ENCODE measurements at places on chromosomes 5 and 9. TPM values are rescaled to one million over a fixed set of nuclear protein-coding genes. Genes with fewer than 3 reads are reported as not detected.

DNA sequence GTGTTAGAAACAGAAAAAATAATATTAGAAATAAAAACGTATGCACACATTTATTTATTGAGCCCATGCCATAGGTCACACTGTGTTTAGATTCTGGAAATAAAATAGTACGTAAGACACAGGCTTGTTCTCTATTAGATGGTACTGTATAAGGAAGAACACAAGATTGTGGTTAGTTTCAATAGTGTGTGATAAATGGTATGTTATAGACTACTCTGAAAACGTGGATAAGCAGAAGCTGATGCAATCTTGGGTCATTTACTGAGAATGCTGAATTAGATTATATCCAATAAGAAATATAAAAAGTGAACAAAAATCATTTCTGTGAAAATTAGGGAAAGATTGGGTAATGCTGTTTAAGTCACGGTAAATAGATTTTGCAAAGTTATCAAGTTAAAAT is 1456.4 kb upstream of the ACO1 start:
- no peak for DNase-seq

GRCh38 chr5:158203261-158203660 is 344.3 kb upstream of the CLINT1 start:
- DNase-seq: no peak

DNA sequence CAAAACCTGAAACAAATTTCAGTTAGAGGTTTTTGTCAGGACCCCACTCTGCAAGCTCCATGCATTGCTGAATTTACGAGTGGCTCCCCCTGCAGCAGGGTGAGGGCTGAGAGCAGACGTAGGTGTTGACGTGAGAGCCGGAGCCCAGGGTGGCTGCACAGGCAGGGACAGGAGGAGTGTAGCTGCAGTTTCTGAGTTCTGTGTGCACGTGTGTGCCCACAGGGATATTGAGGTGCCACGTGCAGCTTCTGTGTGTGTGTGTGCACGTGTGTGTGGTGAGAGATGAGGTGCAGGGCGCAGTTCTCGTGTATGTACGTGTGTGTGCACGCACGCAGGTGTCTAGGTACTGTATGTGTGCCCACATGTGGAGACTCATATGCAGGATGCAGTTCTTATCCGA is 14.6 kb downstream of the PLEKHG4B start:
- DNase-seq: no peak

The ADAMTSL1 gene
- total RNA-seq: 1.2 TPM

The CDH9 gene
- not detected for total RNA-seq

The PRKACG gene
- not detected for total RNA-seq

DNA sequence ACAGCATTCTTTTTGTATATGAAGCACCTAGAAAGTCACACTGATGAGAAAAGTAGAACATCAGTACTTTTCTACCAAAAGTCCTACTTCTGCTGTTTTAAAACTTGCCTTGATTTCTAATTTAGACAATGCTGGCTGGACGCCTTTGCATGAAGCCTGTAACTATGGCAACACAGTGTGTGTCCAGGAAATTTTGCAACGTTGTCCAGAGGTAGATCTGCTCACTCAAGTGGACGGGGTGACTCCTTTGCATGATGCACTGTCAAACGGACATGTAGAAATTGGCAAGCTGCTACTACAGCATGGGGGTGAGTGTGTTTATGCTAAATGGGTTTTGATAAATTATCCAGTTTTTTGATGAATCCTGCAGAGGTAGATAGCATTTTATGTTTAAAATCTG is 73.5 kb downstream of the SLF1 start:
- DNase-seq: no peak

The PRELID1 gene
- 184 TPM for total RNA-seq

The ADRB2 gene
- total RNA-seq: 11.3 TPM

The LCN1 gene
- not detected for total RNA-seq

The ADAMTS2 gene
- 1.3 TPM for total RNA-seq

DNA sequence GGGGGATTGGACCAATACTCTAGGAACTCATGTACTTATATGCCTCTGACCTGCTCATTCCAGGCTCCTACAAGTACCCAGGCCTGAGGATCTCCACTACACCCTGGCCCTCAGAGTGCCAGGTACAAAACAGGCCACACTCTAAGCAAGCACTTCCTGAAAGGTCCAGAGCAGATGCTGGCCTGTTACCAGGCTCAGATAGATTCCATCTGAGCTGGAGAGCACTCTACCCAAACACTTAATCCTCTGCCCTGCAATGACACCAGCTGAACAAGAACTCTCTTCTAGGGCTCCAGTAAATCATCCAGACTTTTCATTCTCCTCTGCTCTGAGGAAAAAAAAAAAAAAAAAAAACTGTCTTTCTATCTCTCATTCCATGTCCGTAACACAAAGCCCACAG is 2.9 kb downstream of the P4HA2 start:
- no peak for DNase-seq

The POU5F2 gene
- total RNA-seq: 3.2 TPM

The TLX3 gene
- not detected for total RNA-seq

DNA sequence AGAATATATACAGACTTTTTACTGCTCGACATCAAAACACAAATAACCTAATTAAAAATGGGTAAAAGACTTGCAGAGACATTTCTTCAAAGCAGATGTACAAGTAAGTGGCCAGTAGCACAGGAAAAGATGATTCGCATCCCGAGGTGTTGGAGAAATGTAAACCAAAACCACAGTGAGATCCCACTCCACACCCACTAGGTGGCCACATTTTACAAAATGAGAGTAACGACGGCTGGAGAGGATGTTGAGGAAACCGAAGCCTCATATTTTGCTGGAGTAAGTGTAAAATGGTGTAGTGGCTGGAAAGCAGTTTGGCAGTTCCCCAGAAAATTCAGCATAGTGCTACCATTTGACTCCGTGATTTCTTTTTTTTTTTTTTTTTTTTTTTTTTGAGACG is 21.3 kb upstream of the GBGT1 start:
- DNase-seq: no peak

DNA sequence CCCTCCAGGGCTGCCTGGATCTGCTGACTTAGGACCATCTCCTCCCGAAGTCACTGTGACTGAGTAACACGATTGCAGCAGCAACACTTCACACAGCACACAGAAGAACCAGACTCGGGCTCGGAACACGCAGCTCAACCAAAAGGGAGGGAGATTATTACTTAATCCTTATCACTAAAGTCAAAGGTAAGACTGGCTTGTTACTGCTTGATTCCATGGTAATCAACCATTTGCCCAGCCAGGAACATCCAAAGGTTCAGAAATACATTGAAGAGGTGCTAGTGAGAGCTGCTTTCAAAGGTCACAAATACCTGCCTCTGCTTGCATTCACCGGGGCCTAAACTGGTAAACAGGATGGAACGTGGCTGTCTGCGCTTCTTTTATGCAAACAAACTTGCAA is 7.7 kb downstream of the FBP1 start:
- no peak for DNase-seq

DNA sequence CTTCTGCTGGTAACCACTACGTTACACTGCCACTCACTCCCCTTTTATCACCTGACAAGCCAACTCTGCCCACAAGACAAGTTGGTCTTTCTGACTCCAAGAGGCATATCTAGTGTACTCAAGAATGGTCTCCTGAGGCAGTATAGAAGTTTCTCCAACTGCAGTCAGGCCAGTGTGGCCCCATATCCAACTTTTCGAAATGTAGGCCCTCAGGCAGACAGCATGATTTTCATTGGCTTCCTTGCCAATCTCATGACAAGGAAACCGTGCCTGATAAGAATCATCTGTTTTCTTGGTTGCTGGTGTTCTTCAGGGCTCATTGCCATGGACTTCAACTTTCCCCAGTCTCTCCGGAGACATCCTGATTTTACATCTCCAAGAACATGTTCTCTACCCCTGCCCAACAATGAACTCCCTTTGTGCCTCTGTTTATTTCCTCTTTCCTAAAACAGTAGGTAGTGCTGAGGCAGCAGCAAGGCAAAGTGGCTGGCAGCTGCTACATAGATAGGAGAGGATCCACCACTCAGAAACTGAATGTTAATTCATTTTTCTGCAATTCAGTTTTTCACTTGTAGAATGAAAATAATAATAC is 62.6 kb upstream of the SEMA6A start:
- no peak for DNase-seq

DNA sequence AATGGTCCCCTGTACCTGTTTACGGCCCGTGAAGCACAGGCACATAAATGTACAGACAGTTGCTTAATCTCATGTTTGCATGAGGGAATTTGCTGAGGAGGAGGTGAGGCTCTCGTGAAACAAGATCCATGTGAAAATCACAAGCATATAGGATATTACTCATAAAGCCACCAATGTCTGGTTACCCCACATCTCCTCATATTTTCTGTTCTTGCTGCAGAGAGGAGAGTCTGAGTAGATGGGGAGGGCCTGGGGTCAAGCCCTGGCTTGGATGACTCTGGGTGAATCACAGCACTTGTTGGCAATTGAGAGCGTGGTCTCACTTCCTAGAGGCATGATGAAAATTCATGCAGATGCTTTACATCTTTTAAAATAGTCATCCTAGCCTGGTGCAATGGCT is 975 bp downstream of the AGXT2 start:
- DNase-seq: no peak

The CEP78 gene
- 8.6 TPM for total RNA-seq

DNA sequence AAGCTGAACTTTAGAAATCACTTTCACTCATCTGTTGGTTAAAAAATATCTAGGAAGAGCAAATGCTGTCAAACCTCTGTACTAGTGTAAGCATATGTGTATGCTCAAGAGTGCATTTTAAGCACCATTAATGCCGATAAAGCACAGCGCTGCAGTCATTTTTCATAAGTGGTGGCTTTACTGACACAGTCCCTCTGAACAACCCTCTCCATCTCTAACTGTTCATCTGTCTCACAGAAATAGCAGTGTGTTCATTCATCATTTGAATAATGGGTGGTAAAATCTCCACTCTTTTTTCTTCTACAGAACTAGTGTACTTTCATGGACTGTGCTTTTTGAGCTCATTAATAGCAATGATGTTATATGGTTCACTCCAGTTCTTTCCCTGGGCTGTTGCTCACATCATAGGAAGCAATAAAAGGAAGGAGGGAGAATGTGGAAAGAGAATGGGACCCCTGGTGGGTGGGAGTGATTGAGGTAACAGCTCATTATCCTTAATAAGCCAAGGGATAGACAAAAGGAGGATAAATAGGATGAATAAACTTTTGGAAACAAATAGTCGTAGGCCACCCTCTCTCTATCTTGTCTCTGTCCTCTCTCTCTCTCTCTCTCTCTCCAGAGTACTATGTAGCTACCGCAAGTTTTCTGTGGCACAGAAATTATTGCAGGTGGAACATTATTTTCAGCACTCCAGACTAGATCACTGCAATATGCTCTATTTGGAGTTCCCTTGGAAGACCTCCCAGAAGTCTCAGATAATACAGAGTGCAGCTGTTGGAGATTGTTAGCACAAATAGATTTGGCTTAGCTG is 117.9 kb upstream of the PRDM9 start:
- no peak for DNase-seq

- no peak for DNase-seq
Observed at GRCh38 chr9:96163161-96163560, 138.8 kb downstream of the HSD17B3 start.

- DNase-seq: no peak
Observed at GRCh38 chr9:126869368-126869767, 8.9 kb downstream of the ZBTB34 start.

- no peak for DNase-seq
Observed at GRCh38 chr5:172079876-172080275, 73.4 kb upstream of the FBXW11 start.

DNA sequence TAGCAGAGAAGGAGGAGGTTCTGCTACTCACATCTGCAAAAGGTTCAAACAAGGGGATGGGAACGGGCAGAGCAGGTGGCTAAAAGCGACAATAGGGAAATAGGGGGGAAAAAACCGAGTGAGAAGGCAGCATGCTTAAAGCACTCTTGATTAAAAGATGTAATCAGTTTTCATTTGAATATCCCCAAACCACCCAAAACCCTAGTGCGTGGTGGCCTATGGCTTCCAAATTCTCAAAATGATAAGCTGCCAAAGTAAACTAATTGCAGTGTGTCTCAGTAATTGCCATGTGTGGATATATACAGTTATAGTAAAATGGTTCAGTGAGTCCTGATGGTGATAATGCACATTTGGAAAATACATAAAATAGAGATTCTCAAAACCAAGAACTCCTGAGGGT is 315.2 kb upstream of the RFX3 start:
- no peak for DNase-seq

DNA sequence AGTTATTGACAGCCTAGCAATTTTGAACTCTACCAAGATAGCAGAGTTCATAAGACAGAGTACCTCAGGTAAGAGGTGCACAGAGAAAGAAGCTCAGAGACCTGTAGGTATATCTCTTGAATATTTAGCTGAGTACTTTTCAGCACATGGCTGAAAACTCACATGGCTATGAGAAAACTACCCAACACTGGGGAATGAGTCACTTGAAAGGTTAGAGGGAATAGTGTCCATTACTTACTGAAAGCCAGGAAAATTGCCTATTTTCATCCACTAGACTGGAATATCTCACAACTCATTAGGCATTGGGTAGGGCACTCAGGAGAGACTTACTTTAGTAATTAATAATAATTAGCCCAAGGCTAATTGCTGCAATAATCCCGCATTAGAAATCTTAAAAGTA is 8.3 kb downstream of the TSLP start:
- DNase-seq: no peak

- no peak for DNase-seq
Observed at GRCh38 chr9:114837923-114838322, 32.1 kb upstream of the TNFSF15 start.

- DNase-seq: no peak
Observed at GRCh38 chr5:139193928-139194327, 4.2 kb downstream of the SIL1 start.

DNA sequence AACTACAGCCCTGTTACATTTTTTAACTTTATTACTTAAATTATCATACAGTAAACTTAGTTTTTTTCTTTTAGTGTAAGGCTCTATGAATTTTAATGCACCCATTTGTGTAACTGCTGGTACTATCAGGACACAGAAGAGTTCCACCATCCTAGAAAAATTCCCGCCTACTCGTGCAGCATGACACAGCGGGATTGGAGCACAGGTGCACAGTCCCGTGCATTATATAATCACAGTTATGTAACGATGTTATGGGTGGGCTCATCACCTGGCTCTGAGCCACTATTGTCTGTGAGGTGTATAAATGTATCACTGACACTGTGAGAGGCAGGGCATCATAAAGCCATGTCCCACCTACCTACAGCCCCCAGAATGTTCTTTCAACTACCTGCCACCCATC is 80.7 kb downstream of the DRD1 start:
- DNase-seq: no peak

The INSL6 gene
- not detected for total RNA-seq
